Activated CD8-positive, alpha-beta T cell treated with anti-CD3 and anti-CD28 coated beads, Interleukin-2, amount 10 ng/mL, durations not matched to agents 7 days and 5 days (primary cell): ENCODE measurements at places on chromosomes 13 and 19. TPM values are rescaled to one million over a fixed set of nuclear protein-coding genes. Genes with fewer than 3 reads are reported as not detected.

- no peak overlapping the region for H3K4me3 ChIP-seq
- no peaks in the 10 kb centered on the region for H3K4me1 ChIP-seq
- no peak for DNase-seq
- no peaks in the 10 kb centered on the region for H3K27me3 ChIP-seq
These were observed 62.6 kb downstream of the MLLT1 start for GRCh38 chr19:6216996-6217751.

DNA sequence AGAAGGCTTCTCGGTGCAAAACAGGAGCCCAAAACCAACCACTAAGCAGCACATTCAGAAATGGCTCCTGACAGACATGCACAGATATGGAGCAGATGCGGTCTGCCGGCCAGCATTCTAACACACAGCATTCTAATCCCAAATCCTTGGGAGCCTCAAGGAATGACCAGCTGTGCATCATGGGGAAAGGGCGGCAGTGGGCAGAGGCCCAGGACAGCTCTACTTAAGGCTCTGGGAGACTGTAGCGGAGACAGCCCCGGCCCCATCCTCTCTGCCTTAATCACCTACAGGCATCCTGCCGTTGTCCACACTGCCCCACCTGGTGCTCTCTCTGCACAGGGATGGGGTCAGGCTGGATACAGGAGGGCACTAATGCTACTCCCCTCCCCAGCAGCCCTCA lies 1016.0 kb downstream of the UQCRFS1 start:
- DNase-seq: no peak
- H3K36me3 ChIP-seq: no peaks in the 10 kb centered on the region
- H3K27ac ChIP-seq: no peak overlapping the region
- no peak overlapping the region for H3K4me3 ChIP-seq
- H3K27me3 ChIP-seq: no peaks in the 10 kb centered on the region

The DACT3 gene
- 0.42 TPM for total RNA-seq

GRCh38 chr13:43044720-43045301 lies 21.4 kb downstream of the DNAJC15 start:
- no peak for DNase-seq
- H3K27ac ChIP-seq: no peak overlapping the region
- H3K4me3 ChIP-seq: no peak overlapping the region
- peaks cover 25% of the 10 kb centered on the region for H3K36me3 ChIP-seq
- peaks cover 34% of the 10 kb centered on the region for H3K4me1 ChIP-seq

- DNase-seq: no peak
- peaks cover 7% of the 10 kb centered on the region for H3K4me1 ChIP-seq
- H3K27me3 ChIP-seq: peaks cover 11% of the 10 kb centered on the region
These were observed 65.1 kb upstream of the ARHGEF7 start for GRCh38 chr13:111049791-111050538.

GRCh38 chr19:31804668-31805067 lies 455.4 kb upstream of the TSHZ3 start:
- no peak for DNase-seq
- H3K27me3 ChIP-seq: no peaks in the 10 kb centered on the region
- no peaks in the 10 kb centered on the region for H3K36me3 ChIP-seq
- H3K4me1 ChIP-seq: no peaks in the 10 kb centered on the region

GRCh38 chr13:37701972-37702371 lies 103.4 kb upstream of the POSTN start:
- no peak overlapping the region for H3K27ac ChIP-seq
- H3K27me3 ChIP-seq: no peaks in the 10 kb centered on the region
- H3K4me1 ChIP-seq: no peaks in the 10 kb centered on the region
- no peak overlapping the region for H3K4me3 ChIP-seq
- no peaks in the 10 kb centered on the region for H3K36me3 ChIP-seq

The TARM1 gene
- total RNA-seq: not detected

- H3K4me3 ChIP-seq: no peak overlapping the region
- no peak overlapping the region for H3K27ac ChIP-seq
- peaks cover 4% of the 10 kb centered on the region for H3K36me3 ChIP-seq
- no peak for DNase-seq
These were observed 8.1 kb upstream of the ATG4D start for GRCh38 chr19:10535613-10536012.

- H3K36me3 ChIP-seq: no peaks in the 10 kb centered on the region
- no peak for DNase-seq
- H3K4me1 ChIP-seq: no peaks in the 10 kb centered on the region
- no peak overlapping the region for H3K4me3 ChIP-seq
These were observed 51.5 kb upstream of the FAM216B start for GRCh38 chr13:42729857-42730402.

The RXFP2 gene
- total RNA-seq: not detected

- H3K4me3 ChIP-seq: no peak overlapping the region
- peaks cover 3% of the 10 kb centered on the region for H3K4me1 ChIP-seq
- no peak for DNase-seq
- peaks cover 1% of the 10 kb centered on the region for H3K36me3 ChIP-seq
- H3K27ac ChIP-seq: no peak overlapping the region
These were observed 7.6 kb downstream of the F7 start for GRCh38 chr13:113112893-113113845.

DNA sequence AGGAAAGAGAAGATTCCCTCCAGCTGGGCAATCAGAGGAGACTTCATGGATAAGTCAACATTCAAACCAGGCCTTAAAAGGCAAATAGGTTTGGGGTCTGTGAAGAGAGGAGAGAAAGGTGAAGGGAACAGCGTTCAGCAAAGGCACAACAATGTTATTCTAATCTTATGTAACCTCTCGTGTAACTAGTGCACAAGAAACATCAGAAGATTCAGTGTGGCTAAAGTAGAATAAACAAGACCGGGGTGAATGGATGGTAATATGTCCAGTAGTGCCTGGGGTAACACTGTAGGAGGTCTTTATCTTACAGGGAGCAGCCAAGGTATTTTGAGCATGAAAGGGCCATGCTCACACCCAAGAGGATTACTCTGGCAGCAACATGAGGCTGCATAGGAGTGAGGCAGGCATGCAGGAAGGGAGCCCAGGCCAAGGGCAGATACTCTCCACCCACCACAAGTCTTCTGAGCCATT lies 24.1 kb downstream of the LHFPL6 start:
- H3K27me3 ChIP-seq: peaks cover 10% of the 10 kb centered on the region
- H3K36me3 ChIP-seq: no peaks in the 10 kb centered on the region
- H3K27ac ChIP-seq: no peak overlapping the region
- H3K4me3 ChIP-seq: no peak overlapping the region

DNA sequence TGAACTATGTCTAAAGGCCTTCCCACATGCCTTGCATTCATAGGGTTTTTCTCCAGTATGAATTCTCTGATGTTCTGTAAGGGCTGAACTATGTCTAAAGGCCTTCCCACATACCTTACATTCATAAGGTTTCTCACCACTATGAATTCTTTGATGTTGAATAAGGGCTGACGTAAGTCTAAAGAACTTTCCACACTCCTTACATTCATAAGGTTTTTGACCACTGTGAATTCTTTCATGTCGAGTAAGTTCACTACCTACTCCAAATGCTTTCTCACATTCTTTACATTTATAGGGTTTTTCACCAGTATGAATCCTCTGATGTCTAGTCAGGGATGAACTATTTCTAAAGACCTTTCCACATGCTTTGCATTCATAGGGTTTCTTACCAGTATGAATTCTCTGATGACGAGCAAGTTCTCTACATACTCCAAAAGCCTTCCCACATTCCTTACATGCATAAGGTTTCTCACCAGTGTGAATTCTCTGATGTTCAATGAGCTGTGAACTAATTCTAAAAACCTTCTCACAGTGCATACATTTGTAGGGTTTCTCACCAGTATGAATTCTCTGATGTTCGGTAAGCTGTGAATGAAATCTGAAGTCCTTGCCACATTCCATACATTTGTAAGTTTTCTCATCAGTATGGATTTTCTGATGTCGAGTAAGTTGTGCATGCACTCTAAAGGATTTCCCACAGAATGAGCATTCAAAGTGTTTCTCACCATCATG lies 19.1 kb upstream of the ZNF260 start:
- peaks cover 91% of the 10 kb centered on the region for H3K36me3 ChIP-seq
- DNase-seq: no peak
- no peaks in the 10 kb centered on the region for H3K27me3 ChIP-seq
- no peaks in the 10 kb centered on the region for H3K4me1 ChIP-seq

DNA sequence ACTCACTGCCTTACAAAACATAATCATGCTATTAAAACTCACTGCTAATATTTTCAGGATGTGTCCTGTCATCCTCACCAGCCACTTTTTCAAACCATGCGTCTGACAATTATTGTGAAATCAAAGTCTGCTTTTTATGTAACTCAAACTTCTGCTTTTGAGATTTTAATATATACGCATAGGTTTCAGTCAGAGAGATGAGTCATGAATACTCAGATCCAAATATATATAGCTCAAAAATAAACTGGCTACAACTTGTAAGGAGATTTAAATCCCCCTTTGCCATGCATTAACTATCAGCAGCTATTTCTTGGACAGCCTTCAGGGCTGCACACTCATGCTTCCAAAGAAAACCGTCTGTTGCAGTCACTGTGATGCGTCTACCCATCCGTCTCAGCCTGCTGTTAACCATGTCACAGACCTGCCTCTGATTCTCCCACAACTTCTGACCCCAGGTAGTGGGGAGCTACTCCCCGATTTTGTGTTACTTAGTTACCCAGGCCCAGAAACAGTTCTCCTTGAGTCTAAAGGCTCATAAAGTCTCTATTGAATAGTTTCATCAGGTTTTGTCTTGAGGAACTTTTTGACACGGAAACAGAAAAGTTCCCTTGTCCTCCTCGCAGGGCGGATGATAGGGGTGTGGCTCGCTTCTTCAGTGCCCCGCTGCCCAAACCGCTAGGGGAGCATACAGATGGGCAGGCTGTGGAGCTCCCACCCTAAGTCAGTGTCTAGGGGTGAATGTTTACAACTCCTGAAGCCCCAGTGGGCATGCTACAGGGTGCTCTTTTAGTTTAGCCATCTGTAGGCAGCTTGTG lies 33.8 kb upstream of the SGCG start:
- no peak overlapping the region for H3K27ac ChIP-seq
- no peak for DNase-seq
- no peaks in the 10 kb centered on the region for H3K36me3 ChIP-seq
- H3K4me3 ChIP-seq: no peak overlapping the region

The IL17D gene
- total RNA-seq: 0.13 TPM

The EFNA2 gene
- total RNA-seq: not detected

The SAMD1 gene
- 72.0 TPM for total RNA-seq

The MAP2K7 gene
- 39.9 TPM for total RNA-seq

The SUPT20H gene
- total RNA-seq: 67.4 TPM

- H3K36me3 ChIP-seq: no peaks in the 10 kb centered on the region
- no peaks in the 10 kb centered on the region for H3K4me1 ChIP-seq
- H3K4me3 ChIP-seq: no peak overlapping the region
- H3K27ac ChIP-seq: no peak overlapping the region
- no peak for DNase-seq
These were observed 408.9 kb downstream of the ZNF536 start for GRCh38 chr19:30781047-30781446.

- H3K27ac ChIP-seq: no peak overlapping the region
- no peak overlapping the region for H3K4me3 ChIP-seq
- DNase-seq: no peak
- H3K27me3 ChIP-seq: no peaks in the 10 kb centered on the region
These were observed 82.3 kb downstream of the TDRD3 start for GRCh38 chr13:60479273-60479672.

The OR7C1 gene
- total RNA-seq: not detected

GRCh38 chr19:4694211-4694987 lies 24.3 kb upstream of the MYDGF start:
- no peak for DNase-seq
- H3K27me3 ChIP-seq: no peaks in the 10 kb centered on the region
- H3K36me3 ChIP-seq: peaks cover 49% of the 10 kb centered on the region
- no peak overlapping the region for H3K4me3 ChIP-seq

The PRMT1 gene
- total RNA-seq: 169 TPM

- peaks cover 18% of the 10 kb centered on the region for H3K4me1 ChIP-seq
- DNase-seq: no peak
- no peak overlapping the region for H3K4me3 ChIP-seq
- H3K27me3 ChIP-seq: peaks cover 22% of the 10 kb centered on the region
These were observed 4.9 kb upstream of the KLK15 start for GRCh38 chr19:50838239-50838638.

- H3K27me3 ChIP-seq: peaks cover 3% of the 10 kb centered on the region
- H3K27ac ChIP-seq: no peak overlapping the region
- H3K4me3 ChIP-seq: no peak overlapping the region
- DNase-seq: peak; percentile 60
- H3K4me1 ChIP-seq: peaks cover 12% of the 10 kb centered on the region
These were observed 4.5 kb upstream of the RAB3A start for GRCh38 chr19:18208098-18208951.

DNA sequence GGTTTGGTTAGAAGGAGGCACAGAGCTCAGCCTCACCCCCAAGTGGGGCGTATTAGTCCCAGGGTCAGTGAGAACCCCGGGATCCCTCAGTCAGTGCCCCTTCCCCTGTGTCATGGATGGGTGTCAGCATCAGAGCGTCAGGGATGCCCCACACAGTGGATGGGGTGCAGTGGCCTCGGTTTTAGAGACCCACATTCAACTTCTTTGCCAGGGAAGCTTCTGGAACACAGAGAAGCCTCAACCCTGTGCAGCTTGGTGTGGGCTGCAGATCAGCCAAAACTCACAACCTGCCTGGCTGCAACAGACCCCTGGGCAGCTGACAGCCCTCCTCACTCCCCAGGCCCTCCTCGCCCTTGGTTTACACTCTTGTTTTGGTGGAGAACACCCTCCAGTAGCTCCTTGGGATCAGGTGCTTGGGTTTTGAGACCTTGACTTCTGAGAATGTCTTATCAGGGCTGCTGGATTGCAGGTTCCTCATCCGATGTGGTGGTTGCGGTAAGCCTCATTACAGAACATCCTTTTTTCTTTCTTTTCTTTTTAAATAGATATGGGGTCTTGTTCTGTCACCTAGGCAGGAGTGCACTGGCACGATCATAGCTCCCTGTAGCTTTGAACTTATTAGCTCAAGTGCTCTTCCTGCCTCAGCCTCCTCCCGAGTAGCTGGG lies 11.0 kb downstream of the ZNF333 start:
- H3K36me3 ChIP-seq: peaks cover 47% of the 10 kb centered on the region
- DNase-seq: no peak
- no peak overlapping the region for H3K4me3 ChIP-seq
- H3K27ac ChIP-seq: no peak overlapping the region
- no peaks in the 10 kb centered on the region for H3K4me1 ChIP-seq
- no peaks in the 10 kb centered on the region for H3K27me3 ChIP-seq

The ZNF723 gene
- not detected for total RNA-seq

DNA sequence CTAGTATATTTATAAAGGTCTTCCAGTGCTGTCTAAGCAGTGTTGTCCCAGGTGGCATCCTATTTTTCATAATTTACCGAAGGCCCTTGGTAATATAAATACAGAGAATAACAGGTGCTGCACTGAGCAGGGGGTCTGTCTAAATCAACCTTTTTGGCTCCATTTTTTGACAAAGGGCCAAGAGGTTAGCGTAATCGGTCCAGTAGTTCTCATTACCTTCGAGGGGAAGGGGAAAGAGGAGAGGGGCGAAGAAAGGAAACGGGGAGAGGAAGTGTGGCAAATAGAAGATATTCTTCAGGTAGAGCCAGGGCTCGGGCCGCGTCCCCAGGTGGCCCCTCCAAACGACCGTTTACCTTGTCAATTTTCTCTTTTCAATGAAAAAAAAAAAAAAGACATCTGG lies 749 bp upstream of the PAN3 start:
- DNase-seq: no peak
- peak overlapping the region; percentile 97 for H3K4me3 ChIP-seq
- H3K36me3 ChIP-seq: peaks cover 12% of the 10 kb centered on the region
- H3K27ac ChIP-seq: peak overlapping the region; percentile 98

- H3K36me3 ChIP-seq: no peaks in the 10 kb centered on the region
- H3K4me1 ChIP-seq: no peaks in the 10 kb centered on the region
- DNase-seq: no peak
These were observed 222.4 kb upstream of the PCDH17 start for GRCh38 chr13:57409121-57409520.

The OR10H1 gene
- not detected for total RNA-seq

- H3K27me3 ChIP-seq: peaks cover 45% of the 10 kb centered on the region
- no peak overlapping the region for H3K4me3 ChIP-seq
- H3K27ac ChIP-seq: no peak overlapping the region
- no peaks in the 10 kb centered on the region for H3K4me1 ChIP-seq
- DNase-seq: no peak
These were observed 37.6 kb upstream of the IGFL1 start for GRCh38 chr19:46191972-46192371.
